ENCODE measurements at places on chromosomes 7 and 10.

DNA sequence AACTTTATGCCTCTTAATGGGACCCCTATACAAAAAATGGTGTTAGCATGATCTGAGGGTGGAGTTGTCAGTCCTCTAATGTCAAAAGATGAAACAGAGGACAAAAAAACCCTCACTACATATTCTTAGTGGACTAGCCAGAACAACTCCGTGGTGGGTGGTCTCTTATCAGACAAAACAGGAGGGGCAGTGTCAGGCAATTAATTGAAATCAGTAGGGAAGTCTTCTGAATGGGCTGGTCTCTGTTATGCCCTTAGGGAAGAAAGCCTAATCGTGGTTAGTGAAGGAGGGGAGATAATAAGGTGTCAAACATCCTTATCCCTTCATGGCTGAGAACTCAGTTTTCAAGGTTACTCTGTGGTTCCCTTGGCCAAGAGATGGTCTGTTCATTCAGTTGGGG lies 909.4 kb downstream of the GRID1 start:
- DNase-seq: no peak

DNA sequence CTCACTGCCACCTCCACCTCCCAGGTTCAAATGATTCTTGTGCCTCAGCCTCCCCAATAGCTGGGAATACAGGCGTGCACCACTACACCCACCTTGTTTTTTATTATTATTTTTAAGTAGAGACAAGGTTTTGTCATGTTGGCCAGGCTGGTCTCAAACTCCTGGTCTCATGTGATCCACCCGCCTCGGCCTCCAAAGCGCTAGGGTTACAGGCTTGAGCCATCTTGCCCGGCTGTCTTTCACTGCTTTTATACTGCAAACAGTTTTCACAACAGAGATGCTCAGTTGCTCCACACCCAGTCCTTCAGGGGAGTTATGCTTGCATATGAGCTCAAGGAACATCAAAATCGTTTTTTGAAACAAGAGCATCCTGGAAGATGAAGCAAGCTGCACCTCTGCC lies 1.3 kb upstream of the PRR15 start:
- DNase-seq: no peak

GRCh38 chr10:11112718-11113117 lies 95.0 kb downstream of the CELF2 start:
- no peak for DNase-seq

GRCh38 chr10:93206652-93207051 lies 133.0 kb downstream of the CYP26A1 start:
- no peak for DNase-seq

DNA sequence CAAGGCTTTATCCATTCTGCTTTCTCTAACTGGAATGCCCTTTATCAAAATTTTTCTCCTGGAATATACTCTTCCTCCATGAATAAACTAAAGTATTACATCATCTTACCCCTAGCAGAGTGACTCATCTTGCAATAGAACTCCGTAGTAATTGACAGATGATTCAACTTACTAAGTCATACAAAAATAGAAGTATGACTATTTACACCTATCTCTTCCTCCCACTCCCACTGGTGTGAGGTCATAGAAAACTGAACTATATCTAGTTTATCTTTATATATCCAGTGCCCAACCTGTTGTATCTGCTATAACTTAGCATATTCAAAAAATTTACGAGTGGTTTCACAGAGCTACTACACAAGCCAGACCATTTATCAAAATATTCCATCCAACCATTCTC lies 26.1 kb downstream of the ABCB1 start:
- no peak for DNase-seq

DNA sequence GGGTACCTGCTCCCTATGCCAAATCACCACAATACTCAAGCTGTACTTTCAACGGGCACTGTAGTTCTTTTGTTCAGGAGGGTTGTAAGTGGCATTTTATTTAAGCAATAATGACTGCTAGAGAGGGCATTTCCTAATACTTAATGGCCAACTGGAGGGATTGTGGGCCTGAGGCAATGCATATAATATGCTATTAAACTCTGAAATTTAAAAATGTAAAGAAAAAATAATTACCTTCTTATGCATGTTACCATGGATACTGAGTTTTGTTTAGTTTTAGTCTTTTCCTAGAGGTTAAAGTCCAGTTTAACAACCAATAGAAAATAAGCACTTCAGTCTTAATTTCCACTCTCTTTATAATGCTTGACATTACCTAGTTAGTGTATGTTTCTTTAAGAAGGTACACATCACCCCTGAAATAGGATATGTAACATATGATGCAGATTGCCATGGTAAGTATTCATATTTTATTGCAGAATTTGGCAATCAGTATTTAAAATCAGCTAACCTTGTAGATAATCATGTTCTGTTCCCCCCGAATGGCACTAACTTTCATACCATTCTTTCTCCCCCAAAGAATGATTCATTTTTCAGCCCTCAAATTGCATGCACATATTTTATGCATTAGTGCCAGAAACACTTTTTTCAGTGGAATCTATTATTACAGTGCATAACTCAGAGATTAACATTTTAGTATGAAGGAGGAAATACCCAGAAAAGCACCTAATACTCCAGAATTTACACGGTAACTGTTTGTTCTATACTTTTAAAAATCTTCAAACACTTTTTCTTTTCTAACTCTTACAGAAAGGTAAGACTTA lies 90.3 kb upstream of the ZNF438 start:
- no peak for DNase-seq

GRCh38 chr7:32501522-32501921 lies 6.2 kb downstream of the AVL9 start:
- no peak for DNase-seq

DNA sequence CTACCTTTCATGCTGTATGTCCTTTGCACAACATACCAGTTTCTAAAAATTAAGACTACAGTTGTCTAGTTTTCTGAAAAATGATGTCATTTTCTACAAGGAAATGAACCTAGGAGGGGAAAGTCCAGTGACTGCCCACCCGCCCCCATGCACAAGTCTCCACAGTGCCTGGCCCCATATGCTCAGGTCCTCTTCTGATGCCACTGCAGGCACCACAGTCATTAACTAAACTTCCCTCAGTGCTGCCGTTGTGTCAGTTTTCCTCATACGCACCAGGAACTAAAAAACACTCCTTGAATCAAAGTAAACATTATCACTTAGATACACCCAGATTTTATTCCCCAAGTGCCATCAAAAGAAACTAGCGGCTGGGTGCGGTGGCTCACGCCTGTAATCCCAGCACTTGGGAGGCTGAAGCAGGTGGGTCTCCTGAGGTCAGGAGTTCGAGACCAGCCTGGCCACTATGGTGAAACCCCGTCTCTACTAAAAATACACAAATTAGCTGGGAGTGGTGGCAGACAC lies 6.9 kb upstream of the TNS3 start:
- DNase-seq: no peak

GRCh38 chr10:12649012-12649584 lies 299.8 kb downstream of the CAMK1D start:
- DNase-seq: no peak

DNA sequence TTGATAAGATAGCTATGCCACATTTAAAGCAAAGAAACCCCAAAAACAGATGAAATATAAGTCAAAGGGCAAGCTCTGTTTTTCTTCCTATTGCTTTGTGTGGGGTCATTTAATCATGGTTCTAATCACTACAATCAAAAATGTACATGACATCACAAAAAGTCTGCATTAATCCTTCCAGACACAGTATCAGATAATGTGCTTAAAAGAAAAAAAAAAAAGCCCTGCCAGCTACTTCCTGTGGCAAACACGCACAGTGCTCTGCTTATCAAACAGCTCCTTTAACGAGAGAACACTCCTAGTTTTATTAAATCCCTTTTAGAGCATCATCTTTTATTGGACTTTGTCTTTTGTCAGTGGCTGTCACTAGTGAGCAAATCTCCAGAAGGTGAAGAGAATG lies 1005.8 kb downstream of the GATA3 start:
- no peak for DNase-seq

DNA sequence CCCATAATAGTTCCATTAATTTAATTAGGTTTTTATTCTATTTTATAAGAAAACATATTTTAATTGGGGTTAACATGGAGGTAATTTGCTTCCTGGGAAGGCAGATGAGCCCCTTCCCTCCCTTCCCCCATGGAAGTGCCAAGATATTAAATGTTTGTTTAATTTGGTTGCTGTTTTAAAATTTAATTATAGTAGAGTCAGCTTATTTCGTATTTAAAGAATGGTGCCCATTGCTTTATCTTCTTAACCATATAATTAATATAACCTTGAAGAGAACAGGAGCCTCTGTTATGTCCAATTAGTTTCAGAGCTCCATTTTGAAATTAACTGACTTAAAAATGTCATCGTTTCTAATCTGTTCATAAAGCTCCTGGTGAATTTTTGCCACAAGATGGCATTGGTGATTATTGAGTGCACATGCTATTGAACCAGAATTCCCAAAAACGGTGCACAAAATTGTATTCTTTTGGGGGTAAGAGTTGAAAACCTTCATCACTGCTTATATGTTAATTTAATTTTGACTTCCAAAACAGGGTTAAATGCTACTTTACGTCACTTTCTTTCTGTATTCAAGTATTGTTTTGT lies 26.0 kb downstream of the KLHDC10 start:
- no peak for DNase-seq

GRCh38 chr7:20172736-20173334 lies 44.3 kb downstream of the MACC1 start:
- DNase-seq: no peak

DNA sequence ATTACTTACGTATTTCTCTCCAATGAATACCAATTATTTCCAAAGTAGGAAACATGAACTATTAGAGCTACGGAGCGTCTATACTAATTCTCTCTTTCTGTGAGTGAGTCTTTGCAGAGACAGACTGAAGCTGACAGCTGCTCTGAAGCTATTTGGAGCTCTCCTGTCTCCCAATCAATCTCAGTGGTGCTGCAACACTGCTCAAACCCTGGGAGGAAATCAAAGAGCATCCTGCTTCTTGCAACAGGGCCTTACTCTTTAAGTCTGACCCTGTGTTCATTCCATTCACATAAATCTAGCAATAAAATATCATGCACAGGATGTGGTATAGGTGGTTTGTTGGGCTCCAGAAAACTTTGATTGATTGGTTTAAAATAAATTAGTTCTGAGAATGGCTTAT lies 685.7 kb upstream of the IGFBP3 start:
- DNase-seq: no peak

DNA sequence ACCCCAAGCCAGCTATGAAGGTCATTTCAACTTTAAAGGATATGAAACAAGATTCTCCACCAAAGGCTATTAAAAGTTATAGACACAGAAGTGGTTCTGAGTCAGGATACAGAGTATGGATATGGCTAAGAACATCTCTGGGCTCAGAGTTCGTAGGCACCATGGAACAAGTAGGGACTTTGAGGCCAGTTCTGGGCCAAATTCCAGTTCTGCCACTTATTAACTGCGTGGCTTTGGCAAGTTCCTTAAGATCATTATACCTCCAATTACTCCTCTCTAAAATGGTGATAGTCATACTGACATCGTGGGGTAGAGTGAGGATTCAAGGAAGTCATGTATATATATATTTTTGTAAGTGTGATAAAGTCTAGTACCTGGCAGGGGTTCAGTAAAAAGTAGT lies 105.8 kb upstream of the NFE2L3 start:
- DNase-seq: no peak

DNA sequence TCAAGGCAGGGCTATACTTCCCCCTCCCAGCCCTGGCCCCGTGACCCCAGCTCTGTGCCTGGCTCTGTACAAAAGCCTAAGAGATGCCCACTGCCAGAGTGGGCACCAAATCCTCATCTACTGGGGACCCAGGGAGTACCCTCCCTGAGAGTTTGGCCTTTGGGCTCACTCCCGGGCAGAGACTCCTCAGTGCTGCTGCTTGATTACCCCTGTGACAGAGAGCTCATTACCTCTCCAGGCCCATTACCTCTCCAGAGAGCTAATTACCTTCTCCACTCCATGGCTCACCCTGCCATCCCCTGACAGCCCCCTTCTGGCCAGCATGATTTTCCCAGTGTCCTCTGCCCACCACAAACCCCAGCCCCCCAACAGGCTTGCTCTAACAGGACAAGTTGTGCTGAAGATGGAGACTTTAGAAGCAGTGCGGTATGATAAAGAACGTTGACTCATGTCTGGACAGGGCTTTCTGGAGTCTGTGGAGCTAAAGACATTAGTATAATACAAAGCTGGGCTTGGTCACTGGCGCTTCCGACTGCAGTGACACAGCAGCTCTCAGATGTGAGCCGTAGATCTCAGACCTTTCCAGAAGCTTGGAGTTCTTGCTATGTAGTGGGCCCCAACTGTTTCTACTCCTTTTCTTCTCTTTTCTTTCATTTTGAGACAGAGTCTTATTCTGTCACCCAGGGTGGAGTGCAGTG lies 111.3 kb upstream of the KCTD7 start:
- DNase-seq: no peak

DNA sequence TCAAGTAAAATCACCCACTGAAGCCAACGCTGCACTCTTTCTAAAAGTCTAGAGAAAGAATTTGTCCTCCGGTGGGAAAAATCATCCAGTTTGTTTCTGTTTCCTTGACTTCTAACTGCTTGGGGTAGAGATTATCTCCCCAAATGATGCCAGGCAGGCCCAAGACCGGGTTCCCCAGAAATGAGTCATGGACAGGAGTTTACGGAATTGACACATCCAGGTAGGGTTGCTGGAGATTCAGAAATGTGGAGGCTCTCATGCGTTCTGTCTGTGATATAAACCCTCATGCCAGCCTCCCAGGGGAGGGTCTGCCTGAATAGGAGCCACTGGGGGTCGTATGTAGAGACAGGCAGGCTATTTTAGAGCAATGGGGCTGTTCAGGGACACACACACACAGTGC lies 230.9 kb downstream of the TCERG1L start:
- no peak for DNase-seq

DNA sequence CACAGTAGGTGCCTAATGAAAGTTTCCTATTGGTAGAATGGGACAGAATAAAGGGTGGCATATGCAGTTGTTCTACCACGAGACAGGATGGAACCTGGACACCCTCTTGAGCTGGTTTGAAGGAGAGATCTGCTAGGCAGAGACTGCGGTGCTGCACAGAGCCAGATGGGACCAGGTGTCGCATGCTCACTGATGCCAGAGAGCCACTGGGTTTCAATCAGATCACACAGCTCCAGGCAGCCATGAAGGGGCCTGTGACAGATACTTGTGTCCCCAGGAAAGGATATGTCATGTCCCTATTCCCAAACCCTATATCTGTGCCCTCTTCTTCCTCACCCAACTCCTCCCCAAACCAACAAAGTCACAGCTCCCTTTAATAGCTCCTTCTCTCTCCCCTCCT lies 235.7 kb downstream of the PRPF18 start:
- no peak for DNase-seq

DNA sequence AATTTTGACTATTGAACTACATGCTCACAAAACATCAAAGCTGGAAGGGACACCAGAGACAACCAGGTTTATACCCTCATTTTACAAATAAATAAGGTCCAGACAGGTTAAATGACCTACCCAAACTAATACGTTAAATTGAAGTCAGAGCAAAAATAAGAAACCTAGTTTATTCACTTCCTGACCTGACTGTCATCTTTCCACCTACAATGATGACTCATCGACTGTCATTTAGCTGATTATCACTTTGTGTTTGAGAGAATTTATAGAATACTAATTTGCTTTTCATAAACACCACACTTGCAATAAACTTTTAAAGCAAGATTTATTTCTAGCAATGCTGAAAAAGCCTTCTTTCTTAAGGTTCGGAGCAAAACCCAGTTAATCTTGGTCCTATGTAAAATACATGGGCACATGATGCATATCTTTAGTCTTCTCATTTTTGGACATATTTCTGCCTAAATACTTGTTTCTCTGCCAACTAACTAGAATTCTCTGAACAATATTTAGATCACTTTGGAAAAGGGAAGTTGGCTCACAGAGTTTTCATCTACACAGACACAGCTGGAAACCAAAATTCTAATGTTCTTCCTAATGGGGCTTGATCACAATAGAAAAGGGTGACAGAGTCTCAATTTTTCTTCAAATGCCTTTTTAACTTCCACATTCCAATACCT lies 16.7 kb upstream of the LRRN3 start:
- DNase-seq: no peak

Data from stimulated activated CD8-positive, alpha-beta memory T cell treated with anti-CD3 and anti-CD28 coated beads, Interleukin-12 subunit alpha, Interleukin-12 subunit beta, amount 100 ng/mL, for 1 hour (primary cell).